ENCODE measurements at places on chromosomes 4 and X.

DNA sequence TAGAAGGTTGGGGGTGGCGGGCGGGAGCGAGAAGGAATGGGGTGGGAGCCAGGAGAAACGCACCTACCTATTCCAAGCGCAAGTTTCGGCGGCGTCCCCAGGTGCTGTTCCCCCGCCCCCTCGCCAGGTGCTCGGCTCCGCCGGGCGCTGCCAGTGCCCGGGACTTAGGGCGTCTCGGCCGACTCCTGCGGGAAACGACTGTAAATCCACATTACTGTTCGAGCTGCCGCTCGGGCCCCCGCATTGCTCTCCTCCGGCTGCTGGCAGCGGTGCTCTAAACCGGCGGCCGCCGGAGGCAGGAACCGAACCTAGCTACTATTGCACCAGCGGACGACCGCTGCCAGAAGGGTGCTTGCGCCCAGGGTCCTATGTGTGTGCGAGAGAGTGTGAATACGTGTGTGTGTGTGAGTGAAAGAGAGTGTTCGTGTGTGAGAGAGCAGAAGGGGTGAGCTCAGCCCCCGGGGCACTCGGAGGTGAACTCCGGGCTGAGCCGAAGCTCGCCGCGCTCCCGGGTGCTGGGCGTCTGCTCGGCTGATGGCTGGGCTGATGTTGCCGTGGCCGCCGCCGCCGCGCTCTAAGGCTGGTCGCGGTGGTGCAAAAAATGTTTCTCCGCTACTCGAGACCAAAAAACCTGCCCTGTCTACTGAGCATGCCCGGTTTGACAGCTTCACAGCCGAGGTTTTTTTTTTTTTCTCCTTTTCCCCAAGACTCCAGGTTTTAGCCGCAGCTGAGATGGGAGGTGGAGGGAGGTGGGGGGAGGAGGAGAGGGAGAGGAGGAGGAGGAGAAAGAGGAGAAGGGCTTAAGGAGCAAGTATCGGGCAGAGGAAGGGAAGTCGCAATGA is 115.7 kb upstream of the TEX13C start:
- DNase-seq = no peak

- DNase-seq = no peak
Observed at GRCh38 chrX:37684973-37685372, 618 bp upstream of the XK start.

DNA sequence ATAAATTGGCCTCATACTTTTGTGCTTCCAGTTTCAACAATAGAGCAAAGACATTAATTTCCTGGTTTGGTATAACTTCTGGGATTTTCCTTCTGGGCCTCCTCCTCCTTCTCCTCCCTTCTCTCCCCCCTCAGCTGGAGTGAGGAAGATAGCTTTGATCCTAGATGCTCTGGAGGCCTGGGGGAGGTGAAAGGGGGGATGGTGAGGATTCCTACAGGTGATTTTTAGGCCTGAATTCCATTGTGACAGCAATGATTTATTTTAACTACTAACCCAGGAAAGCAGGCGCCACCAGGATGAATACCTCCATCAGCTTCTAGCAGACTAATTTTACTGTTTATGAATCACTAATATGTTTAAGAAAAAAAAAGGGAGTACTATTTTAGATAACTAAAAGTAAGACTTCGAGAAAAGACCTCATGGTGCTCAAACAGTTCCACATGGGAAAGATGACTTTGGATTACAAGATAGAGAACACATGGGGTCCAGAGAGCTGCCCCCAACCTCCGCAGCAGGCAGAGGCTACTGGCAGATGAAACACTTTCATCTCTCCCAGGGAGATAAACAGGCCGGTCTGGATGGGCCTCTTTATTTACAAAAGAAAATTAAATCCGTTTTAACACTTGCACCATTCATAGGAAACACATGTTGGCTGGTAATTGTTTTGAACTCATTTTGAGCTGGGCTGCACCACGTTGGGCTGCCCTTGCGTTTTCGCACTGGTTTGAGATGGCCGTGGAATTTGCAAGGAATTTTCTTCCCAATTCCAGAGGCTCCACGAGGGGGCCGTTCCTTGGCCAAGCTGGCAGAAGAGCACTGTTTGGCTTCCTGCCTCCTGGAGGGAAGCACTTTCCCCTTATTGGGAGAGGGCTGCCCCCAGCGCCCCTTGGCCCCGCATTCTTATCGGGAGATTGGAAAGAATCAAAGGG is 125.1 kb upstream of the STX18 start:
- DNase-seq = no peak

DNA sequence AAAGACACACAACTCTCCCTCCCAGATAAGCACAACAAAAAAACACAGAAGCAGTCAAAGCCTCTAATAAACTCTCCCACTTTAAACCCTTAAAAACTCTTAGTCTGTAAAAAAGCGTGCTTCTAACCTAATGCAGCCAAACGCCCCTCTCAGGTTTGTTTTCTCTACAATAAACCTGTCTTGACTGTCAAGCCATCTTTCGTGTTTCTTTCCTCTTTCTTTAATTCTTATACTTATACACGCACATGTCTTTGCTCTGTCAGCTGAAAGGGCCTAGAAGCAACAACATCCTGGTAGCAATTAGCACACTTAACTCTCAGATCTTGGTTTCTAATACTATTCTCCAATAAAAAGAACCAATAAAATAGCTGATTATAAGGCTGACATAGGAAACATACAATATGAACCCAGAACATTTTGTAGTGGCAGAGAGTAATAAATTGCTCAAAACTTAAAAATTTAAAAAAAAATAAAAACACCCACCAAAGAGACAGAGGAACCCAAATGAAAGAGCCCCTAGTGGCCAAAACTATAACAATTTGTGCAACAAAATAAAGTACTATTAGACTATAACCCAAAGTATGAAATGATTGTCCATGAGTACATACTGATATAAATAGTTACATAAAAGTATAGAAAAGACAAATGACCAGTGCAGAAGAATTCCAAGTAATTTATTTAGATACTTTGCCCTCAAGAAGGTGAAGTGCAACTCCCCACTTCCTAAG is 440.4 kb upstream of the ADGRL3 start:
- DNase-seq = no peak

- DNase-seq = no peak
Observed at GRCh38 chr4:89715631-89716030, 121.3 kb downstream of the SNCA start.

DNA sequence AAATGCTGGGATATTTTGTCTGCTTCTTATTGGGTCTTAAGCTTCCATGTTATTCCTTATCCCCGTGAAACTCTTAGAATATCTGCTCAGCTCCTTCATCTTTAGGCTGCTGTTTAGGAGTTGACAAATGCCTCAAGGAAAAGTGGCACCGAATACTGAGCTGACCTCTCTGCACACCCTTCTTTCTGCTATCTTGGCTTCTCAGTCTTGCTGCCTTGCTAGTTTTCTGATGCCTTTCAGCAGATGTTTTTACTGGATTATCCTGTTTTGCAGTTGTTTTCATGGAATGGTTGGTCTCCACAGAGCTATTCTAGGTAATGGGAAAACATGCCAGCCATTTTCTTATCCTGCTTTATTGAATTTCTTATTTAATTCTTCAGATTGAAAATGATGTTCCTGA is 86.3 kb downstream of the GYPE start:
- no peak for DNase-seq

GRCh38 chr4:150021483-150021882 is 56.8 kb upstream of the DCLK2 start:
- no peak for DNase-seq

DNA sequence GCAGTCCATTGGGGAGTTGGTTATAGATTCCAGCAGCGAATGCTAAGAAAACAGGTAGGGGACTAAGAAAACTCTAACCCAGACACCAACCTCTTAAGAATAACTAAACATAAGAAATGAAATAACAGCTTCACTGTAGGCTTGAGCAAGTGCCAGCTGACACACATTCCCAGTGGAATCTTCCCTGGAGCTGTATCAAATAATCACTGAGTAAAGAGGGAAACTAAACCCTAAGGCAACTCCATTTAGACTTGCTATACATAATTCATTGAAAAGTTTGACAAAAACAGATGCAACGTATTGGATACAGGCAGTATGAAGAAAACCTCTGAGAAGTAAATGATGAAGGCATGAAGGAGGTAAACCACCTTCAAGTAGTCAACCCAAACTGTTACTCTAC is 293.5 kb downstream of the OPHN1 start:
- no peak for DNase-seq

GRCh38 chrX:112979879-112980278 is 139.2 kb upstream of the AMOT start:
- no peak for DNase-seq

DNA sequence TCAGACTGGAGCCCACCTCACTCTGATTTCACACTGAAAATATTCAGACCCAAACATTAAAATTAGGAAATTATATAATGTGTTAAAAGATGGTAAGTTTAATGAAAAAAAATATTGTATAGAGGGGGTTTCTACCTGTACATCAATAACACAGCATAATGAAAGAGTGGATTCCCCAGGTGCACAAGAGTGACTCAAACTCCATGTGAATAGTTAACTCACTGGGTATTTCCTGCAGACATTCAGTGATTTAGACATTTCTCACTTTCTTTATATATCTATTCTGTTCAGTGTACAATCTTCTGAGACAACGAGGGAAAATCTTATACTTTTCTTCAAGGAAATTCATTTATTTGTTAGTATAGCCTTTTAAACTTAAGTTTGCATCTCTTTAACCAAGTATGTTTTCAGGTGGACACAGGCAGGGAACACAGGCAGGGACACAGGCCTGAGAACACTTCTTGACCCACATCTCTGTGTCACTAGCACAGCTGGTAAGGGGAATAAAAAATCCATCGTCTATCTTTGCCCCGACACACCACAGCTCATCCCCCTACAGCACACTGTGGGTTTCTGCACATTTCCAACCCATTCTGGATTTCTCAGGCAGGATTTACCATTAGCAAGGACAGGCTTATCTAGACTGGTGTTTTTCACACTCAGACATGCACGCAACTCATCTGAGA is 525.5 kb upstream of the BOD1L1 start:
- DNase-seq = no peak

GRCh38 chr4:128334256-128334655 is 46.6 kb upstream of the PGRMC2 start:
- no peak for DNase-seq

DNA sequence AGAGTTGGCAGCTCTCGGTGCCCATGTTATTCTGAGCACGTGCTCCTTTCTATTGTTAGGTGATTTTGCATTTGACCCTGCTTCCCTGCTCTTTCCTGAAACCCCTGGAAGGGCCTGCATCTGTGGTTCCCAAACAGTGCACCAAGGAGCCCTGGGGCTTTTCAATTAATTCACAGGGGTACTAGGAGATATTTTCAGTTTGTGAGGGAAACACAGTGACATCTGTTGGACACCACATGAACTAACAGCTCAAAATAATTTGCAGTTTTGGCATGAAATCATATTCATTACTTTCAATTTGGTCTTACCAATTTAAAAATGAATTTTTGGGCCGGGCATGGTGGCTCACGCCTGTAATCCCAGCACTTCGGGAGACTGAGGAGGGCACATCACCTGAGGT is 156.6 kb downstream of the GATB start:
- no peak for DNase-seq

- no peak for DNase-seq
Observed at GRCh38 chr4:169128902-169129301, 118.8 kb upstream of the CBR4 start.

DNA sequence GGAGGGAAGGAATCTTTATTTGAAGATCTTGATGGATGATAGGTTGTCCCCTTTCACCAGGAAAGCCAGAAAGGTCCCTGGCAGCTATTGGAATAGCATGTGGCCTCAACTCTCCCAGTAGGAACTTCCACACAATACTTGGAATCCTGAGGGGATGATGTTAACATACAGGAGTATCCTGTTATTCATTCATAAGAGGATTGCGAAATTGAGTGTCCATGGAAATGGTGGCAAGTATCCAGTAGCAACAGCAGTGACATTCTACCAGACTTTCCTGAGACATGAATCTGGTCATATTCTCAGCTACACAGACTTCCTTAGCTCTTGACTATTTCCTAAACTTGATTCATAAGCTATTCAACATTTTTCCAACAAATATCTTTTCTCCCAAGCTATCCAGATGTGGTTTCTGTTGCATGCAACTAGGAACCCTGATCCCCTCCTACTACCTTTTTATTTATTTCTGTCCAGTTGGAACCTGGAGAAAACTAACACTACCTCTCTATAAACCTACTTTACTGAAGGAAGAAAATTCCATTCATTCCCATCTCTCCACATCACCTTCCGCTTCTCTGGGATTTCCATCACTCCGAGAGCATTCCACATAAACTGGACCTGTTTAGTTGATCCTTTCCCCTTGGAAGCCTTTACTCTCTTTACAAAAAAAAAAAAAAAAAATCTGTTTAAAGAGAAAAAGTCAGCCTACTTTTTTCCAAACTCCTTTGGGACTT is 101.8 kb downstream of the ANXA5 start:
- peak; percentile 24 for DNase-seq

- DNase-seq = no peak
Observed at GRCh38 chr4:3563403-3563802, 31.2 kb upstream of the LRPAP1 start.

- no peak for DNase-seq
Observed at GRCh38 chr4:139863531-139863930, 197.9 kb downstream of the MGST2 start.

DNA sequence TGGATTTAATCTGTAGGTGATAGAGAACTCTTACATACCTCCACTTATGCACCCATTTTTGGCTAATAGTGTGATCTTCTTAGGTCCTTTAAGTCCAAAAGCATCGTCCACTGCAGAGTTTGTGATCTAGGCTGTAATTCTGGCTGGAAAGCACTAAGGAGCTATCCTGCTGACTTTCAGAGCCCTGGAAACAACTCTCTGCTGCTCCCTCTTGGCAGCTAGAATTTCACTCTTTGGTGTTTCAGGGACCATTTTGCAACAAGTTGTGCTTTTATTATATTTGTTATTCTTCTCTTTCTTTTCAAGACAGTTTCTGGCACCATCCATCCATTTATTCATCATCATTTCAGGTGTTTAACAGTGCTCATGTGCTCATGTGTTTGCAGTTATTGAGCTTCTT is 130.0 kb downstream of the RBM46 start:
- DNase-seq = no peak

GRCh38 chr4:73718375-73719373 is 21.7 kb upstream of the CXCL8 start:
- DNase-seq = peak; percentile 47

GRCh38 chrX:12790885-12791256 is 341 bp upstream of the PRPS2 start:
- DNase-seq = no peak

GRCh38 chr4:189046642-189047041 is 894.0 kb upstream of the FRG1 start:
- DNase-seq = no peak

DNA sequence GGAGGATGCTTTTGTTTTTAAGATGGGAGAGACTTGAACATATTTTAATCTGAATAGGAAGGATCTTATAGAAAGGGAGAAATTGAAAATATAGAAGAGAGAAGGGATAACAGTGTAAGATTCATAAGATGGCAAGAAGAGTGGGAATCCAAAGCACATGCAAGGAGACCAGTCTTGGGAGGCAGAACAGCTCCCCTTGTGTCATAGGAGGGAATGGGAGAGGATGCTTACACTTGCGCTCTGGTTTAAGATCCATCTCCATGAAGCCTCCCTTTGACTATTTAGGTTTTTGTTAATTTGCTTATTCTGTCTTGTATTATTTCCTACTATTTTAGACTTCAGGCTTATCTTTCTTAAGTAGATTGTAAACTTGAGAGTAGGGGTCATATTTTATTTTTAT is 42.7 kb downstream of the KIF4A start:
- no peak for DNase-seq
